ENCODE measurements at places on chromosomes 4 and X.

DNA sequence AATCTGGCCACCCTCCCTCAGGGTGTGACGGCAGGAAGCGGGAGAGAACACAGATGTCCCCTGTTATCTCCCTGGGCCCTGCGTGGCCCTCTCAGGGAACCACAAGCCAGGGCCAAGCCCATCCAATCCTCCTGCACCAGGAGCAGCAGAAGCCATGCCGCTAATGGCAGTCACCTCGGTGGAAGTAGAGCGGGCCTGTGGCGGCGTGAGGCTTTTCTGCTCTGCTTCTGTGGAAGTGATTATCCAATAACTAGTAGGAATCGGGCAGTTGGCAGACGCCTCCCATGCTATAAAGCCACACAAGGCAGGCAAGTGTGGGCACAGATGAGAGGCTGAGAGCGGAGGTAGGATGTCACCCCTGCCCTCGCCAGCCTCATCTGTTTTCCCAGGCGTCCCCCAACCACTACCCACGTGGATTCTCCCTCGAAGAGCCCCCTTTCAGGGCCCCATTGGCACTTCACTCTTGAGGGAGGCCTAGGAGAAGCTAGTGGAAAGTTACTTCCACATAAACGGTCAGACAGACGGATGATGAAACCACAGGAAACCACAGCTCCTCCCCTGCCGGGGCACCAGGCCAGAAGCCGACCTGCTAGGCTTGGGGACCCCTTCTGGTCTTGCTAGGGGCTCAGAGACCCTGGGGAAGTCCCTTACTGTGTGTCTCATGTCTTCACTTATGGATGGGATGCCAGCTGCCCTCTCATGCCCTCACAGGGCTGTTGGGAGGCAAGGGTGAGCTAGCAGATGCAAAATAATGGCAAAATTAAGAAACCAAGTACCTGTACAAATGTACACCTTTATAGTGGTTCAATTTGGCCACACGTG is 18.8 kb upstream of the TMSB4X start:
- peaks cover 9% of the 10 kb centered on the region for H3K27me3 ChIP-seq
- peak; percentile 28 for DNase-seq
- H3K4me3 ChIP-seq, result no peak overlapping the region
- H3K36me3 ChIP-seq, result no peaks in the 10 kb centered on the region

GRCh38 chr4:27973700-27974099 is 1113.1 kb downstream of the STIM2 start:
- DNase-seq, result no peak
- H3K27me3 ChIP-seq, result no peaks in the 10 kb centered on the region
- no peak overlapping the region for H3K27ac ChIP-seq
- no peak overlapping the region for H3K4me3 ChIP-seq
- H3K36me3 ChIP-seq, result no peaks in the 10 kb centered on the region
- H3K4me1 ChIP-seq, result no peaks in the 10 kb centered on the region

DNA sequence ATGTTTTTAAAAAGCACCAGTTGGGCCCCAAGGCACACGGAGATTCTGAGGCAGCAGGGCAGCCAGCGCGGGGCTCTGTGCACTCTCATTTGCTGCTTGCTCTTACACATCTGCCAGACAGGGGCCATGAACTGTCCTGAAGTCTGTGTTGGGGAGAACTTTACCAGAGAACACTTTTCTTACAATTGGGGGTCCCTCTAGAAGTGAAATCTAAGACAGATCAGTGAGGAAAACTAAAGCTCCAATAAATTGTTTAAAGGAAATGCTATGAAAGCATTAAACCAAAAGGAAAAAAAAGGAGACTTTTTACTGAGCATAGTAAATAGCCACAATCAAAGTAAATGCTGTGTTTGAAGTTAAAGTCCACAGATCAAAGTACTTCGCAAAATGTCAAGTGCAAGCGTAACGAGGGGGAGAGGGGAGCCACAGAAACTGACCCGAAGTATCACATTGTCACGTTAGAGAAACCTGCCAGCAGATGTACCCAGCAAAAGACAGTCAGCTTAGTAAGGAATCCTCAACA is 37.8 kb downstream of the SORBS2 start:
- H3K4me3 ChIP-seq, result peak overlapping the region; percentile 31
- H3K36me3 ChIP-seq, result no peaks in the 10 kb centered on the region
- H3K27me3 ChIP-seq, result peaks cover 6% of the 10 kb centered on the region
- DNase-seq, result peak; percentile 24
- H3K27ac ChIP-seq, result peak overlapping the region; percentile 67

GRCh38 chr4:36609661-36610060 is 328.2 kb downstream of the DTHD1 start:
- H3K36me3 ChIP-seq, result no peaks in the 10 kb centered on the region
- no peaks in the 10 kb centered on the region for H3K4me1 ChIP-seq
- H3K4me3 ChIP-seq, result no peak overlapping the region
- H3K27ac ChIP-seq, result no peak overlapping the region

DNA sequence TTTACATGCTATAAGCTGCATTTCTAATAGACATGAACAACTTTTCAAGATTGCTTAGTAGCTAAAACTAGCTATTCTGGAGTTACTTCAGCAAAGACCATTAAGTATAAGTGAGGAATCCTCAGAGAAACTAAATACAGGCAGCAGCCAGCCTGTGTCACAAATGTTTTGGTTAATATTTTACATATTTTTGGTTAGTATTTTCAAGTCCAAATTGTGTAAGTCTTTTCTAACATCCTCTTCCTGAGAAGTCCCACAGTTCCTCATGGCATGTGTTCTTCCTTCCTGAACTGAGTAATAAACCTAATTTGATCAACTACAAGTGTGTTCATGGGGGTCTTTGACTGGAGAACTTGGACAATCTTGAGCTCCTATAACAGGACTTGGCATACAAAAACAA is 42.4 kb upstream of the MCF2 start:
- no peaks in the 10 kb centered on the region for H3K27me3 ChIP-seq
- DNase-seq, result no peak
- no peaks in the 10 kb centered on the region for H3K4me1 ChIP-seq
- H3K4me3 ChIP-seq, result no peak overlapping the region

All from lung (tissue), 17 donors.